Left forelimb (tissue), 1 donor: ENCODE measurements at places on chromosomes 5 and 9.

GRCh38 chr9:69046723-69047122, 11.2 kb downstream of the FXN start:
- DNase-seq, result no peak

DNA sequence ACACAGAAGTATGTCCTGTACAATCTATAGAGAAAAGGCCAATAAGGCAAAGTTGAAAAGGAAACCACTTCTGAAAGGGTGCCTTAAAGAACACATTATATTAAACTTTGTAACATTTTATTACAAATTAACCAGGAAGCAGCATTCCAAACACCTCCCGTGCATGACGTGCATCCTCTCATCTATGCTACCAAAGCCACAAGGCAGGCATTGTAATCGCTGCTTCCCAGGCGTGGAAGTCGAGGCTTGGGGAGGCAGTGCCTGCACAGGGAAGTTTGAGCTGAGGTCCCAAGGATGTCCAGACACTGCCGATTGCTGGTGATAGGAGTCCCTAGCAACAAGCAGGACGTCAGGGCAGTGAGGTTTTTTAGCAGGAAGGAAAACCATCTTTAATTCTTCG, 44.3 kb upstream of the BARHL1 start:
- no peak for DNase-seq

- no peak for DNase-seq
These were observed 67.0 kb downstream of the HAPLN1 start for GRCh38 chr5:83653669-83654068.

DNA sequence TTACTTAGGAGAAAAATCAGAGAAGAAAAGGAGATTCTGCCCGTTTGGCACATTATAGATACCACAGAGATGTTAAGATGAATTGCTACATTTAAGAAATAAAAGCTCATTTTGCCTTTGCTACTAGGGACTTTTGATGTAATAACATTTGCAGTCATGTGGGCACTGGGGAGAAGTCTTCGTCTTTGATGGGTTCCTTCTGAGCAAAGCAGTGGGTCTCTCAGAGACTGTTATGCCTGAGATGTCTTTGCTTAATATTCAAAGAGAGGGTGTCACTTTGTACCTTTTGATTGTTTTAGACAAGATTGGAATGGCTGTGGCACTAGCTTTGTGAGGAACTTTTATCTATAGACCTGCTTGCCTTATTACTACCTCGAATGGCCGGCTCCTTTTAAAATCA, 25.0 kb downstream of the SLC25A25 start:
- DNase-seq, result no peak
